ENCODE measurements at places on chromosomes 7 and 10. TPM values are rescaled to one million over a fixed set of nuclear protein-coding genes. Genes with fewer than 3 reads are reported as not detected.

- no peak for DNase-seq
Measured at GRCh38 chr10:99731306-99732032, 458 bp downstream of the COX15 start.

- no peak for DNase-seq
Measured at GRCh38 chr7:70334871-70335270, 736.6 kb downstream of the AUTS2 start.

DNA sequence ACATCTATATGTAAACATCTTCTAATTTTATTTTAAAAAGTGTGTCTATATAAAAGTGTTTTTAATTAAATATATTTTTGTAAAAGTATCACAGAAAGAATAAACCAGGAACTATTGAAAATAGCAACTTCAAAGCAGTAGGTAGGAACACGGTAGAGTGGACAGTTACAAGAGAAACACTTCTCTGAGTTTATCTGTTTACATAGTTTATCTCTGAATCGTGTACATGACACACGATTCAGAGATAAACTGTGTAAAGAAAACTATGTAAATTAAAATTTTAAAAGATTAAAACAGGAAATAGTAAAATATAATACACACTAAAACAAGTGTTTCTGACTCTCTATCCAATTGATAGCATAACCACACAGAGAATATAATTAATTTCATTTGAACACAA is 25.1 kb upstream of the FAM170B start:
- no peak for DNase-seq

- DNase-seq = no peak
Measured at GRCh38 chr10:79112881-79113431, 44.2 kb downstream of the ZMIZ1 start.

GRCh38 chr10:75245354-75246250 is 9.8 kb upstream of the COMTD1 start:
- peak; percentile 37 for DNase-seq

DNA sequence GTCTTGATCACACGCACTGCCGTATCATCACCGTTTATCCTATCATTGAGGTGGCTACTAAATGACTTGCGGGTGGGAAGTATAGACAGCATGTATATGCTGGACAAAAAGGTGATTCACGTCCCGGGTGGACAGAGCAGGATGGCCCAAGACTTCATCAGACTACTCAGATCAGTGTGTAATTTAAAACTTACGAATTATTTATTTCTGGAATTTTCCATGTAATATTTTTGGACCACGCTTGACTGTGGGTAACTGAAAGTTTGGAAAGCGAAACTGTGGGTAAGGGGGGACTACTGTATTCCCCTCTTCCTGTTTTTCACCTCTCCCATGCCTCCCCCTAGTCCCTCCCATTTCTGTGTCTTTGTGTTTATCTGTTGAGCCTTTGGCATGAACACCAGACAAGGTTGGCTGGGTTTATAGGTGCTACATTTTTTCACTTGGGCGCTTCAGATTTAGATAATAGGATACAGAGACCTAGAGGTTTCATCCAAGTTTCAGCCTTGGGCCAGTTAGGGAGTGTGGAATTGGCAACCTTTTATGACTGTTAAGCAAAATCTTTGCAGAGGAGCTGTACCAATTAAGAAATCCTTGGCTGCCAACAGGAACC is 55.8 kb downstream of the RBM20 start:
- no peak for DNase-seq

DNA sequence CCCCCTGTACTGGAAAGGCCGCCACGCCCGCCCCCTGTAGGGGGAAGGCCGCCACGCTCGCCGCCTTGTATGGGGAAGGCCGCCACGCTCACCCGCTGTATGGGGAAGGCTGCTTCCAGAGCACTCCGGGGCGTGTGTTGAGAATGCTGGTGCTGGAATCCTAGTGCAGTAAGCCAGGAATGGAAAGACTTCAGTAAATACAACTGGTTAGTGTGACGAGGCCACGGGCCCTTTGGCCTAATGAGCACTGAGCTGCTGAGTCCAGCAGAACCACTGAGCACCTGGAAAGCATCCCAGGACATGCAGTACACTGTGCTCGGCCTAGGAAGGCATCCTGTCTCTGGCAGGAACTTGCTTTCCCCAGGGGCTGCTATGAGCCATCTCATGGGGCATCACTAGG is 398.9 kb downstream of the PTPRN2 start:
- DNase-seq = no peak

DNA sequence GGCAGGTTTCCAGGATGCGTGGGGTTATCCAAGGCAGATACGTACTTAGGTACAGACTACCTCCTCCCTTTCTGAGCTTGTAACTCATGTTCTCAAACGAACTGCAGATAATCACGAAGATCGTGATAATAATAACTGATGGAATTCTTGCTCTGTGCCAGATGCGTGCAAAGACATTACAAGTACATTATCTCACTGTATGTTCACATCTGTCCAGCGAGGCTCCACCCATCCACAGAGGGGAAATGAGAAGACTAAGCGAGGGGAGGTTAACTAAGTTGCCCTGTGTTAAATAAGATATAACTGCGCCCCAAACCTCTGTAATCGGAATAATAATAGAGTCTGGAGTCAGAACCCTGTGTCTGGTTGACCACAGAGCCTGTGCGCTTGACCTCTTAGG is 1.9 kb downstream of the GALNT17 start:
- no peak for DNase-seq

GRCh38 chr10:59803714-59804113 is 50.5 kb upstream of the MRLN start:
- no peak for DNase-seq

DNA sequence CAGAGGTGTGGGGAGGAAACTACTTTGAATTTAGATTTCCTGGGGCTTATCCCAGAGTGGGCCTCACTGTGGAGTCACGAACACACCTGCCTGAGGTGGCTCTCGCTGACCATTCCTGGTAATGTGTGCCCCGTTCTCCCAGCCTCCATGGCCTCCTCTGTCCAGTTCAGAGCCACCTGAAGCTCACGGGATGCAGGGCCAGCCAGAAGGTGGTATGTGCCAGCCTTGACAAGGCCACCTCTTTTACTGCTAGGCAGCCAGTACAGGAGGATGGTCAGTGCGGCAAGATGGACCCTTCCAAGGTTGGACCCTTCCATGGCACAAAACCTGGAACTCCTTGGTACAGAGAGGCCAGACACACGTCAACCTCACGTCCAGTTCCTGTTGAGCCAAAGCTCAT is 210.3 kb downstream of the DNAJB6 start:
- DNase-seq = peak; percentile 26

GRCh38 chr7:40694026-40694809 is 559.4 kb downstream of the SUGCT start:
- no peak for DNase-seq

- peak; percentile 62 for DNase-seq
Measured at GRCh38 chr7:22853674-22854157, 31.1 kb upstream of the TOMM7 start.

DNA sequence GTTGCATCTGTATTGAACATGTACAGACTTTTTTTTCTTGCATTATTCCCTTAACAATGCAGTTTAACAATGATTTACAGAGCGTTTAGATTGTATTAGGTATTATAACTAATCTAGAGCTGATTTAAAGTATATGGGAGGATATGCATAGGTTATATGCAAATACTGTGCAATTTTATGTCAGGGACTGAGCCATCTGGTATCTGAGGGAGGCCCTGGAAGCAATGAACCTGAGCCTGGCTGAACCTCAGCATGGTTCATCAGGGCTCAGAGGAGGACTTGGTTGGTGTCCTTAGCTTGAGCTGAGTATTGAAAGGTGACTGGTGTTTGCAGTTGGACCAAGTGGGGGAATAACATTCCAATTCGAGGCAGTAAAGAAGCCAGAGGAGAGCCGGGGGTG is 4.8 kb downstream of the ADCK2 start:
- DNase-seq = no peak

DNA sequence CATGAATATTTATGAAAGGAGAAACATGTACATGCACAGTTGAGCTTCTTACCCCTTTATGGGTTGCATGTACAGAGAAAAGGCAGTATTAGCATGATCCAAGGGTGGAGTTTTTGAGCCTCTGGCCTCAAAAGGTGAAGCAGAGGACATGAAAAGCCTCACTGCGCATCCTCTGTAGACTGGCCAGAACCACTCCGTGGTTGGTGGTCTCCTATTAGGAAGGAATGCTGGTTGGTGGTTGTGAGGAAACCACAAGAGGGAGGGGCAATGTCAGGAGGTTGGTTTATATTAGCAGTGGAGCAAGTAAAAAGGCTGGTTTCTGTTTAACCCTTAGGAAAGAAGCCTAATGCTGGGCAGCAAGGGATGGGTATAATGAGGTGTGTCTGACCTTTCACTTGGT is 37.5 kb downstream of the AHCYL2 start:
- DNase-seq = no peak

GRCh38 chr7:151825721-151826120 is 51.2 kb downstream of the PRKAG2 start:
- DNase-seq = no peak

- DNase-seq = no peak
Measured at GRCh38 chr10:12638103-12638502, 288.8 kb downstream of the CAMK1D start.

GRCh38 chr7:117750612-117751563 is 122.4 kb downstream of the CTTNBP2 start:
- DNase-seq = no peak

GRM3 gene
- not detected for total RNA-seq

MGMT gene
- 24.5 TPM for total RNA-seq

PON1 gene
- not detected for total RNA-seq

Data from sciatic nerve (tissue), 2 donors.